ENCODE measurements at places on chromosomes 5 and 9.

- DNase-seq: no peak
Observed at GRCh38 chr5:35320029-35320428, 89.7 kb upstream of the PRLR start.

- DNase-seq: no peak
Observed at GRCh38 chr5:172089298-172090117, 83.1 kb upstream of the FBXW11 start.

DNA sequence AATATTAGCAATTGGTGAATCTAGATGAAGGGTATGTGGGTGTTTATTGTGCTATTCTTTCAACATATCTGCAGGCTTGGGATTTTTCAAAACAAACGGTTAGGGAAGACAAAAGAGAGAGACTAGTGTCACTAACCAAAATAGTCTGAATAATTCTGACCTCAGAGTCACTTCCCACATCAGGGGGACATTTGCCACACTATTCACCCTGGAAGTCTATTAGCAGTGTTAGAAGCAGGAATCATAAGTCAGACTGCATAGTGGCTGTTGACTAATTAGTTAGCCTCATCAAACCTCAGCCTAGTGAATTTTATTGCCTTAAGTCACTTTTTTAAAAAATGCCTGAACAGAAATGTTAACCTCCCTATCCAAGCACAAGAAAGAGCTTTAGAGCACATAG is 169.2 kb upstream of the RGMB start:
- no peak for DNase-seq

- no peak for DNase-seq
Observed at GRCh38 chr9:127399736-127400269, 2.8 kb downstream of the SLC2A8 start.

DNA sequence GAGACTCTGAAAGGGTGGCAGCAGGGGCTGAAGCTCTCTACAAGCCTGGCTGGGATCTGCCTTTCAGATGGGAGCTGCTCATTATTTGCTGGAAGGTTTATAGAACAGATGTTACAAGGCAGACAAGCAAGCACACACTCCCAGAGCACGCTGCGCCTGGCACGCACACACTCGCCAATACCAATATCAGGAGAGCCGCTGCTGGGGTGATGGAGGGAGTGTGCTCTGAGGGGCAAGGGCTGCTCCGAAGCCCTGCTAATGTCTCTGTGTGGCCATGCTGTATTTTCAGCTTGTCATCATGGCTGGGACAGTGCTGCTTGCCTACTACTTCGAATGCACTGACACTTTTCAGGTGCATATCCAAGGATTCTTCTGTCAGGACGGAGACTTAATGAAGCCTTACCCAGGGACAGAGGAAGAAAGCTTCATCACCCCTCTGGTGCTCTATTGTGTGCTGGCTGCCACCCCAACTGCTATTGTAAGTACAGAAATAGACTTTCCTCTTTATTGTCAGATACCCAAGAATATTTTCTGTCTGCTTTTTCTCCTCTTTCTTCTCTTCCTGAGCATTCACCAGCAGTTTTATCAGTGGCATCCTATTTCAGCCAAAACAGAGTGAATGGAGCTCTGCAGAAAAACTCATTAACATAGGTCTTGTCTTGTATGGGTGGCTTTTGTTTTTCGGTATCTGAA is 115.1 kb downstream of the BAAT start:
- DNase-seq: no peak

- no peak for DNase-seq
Observed at GRCh38 chr9:135712613-135713295, 10.8 kb downstream of the KCNT1 start.

DNA sequence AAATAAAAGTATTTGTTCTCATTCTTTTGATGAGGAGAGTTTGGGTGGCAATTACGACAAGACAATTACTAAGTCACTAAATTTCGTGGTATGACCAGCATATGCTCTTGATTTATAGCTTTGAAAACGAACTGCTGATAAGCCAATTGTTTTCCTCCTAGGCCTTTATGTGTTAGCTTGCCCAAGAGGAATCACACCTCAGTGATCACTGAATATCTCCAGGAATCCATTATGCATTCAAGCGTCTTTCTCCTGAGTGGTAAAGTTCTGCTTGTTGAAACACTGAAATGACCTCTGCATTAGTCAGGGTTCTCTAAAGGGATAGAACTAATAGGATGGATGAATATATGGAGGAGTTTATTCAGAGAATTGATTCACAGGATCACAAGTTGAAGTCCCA is 677.7 kb upstream of the MEF2C start:
- DNase-seq: no peak

DNA sequence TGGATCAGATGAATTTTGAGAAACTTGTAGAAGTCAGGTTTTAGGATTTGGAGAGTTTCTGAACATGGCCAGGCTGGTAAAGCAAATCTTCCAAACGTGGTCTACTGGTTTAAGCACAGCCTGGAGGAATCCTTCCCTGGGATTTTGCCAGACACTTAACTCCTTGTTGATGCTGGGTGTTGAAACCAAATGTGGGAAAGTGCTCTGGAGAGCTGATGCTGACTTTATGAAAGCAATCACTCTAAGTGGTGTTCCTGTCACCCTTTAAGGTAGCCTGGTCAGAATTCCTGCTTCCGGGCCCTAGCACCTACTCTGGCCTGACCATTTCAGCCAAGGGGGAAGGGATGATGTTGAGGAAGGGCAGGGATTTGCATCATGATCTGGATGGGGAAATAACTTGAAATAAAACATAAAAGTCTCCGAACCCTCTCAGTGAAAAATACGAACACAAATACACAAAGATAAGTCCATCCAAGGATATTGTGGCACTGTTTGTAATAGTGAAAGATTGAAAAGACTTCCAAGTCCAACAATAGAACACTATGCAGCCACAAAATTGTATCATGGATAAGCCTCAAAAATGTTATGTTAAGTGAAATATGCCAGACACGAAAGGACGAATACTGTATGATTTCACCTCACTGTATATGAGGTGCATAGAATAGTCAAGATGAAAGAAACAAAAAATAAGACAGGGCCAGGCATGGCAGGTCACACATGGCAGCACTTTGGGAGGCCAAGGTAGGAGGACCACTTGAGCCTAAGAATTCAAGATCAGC is 57.7 kb downstream of the PDE6A start:
- DNase-seq: no peak

GRCh38 chr5:156677963-156678362 is 172.1 kb upstream of the PPP1R2B start:
- DNase-seq: no peak

- DNase-seq: no peak
Observed at GRCh38 chr5:31442058-31442745, 89.7 kb downstream of the DROSHA start.

DNA sequence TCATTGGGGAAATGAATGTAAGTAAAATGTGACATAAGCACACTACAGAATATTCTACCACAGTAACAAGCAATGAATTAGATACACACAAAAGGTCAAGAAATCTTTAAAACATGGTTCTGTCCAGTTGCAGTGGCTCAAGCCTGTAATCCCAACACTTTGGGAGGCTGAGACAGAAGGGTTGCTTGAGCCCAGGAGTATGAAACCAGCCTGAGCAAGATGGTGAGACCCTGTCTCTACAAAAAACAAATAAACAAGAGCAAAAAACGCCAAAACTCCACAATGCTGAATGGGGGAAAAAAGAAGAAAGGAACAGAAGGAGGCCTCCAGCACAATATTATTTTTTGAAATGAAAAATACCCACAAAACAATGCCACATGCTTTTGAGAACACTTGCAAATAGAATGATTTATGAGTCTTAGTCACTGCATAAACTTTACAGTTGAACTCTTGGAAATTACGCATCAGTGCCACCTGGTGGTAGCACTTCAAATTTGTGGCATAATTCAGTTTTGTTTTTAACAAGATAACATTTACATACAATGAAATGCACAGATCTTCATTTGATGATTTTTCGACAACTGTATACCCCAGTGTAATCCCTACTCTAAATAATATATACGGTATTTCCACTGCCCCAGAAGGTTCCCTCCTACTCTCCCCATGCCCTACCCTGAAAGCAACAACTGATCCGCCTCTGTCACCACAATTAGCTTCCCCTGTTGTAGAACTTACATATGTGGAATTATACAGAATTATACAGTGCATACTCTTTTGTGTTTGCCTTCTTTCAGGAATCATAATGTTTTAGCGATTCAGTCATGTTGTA is 14.4 kb upstream of the SPINK4 start:
- peak; percentile 69 for DNase-seq

DNA sequence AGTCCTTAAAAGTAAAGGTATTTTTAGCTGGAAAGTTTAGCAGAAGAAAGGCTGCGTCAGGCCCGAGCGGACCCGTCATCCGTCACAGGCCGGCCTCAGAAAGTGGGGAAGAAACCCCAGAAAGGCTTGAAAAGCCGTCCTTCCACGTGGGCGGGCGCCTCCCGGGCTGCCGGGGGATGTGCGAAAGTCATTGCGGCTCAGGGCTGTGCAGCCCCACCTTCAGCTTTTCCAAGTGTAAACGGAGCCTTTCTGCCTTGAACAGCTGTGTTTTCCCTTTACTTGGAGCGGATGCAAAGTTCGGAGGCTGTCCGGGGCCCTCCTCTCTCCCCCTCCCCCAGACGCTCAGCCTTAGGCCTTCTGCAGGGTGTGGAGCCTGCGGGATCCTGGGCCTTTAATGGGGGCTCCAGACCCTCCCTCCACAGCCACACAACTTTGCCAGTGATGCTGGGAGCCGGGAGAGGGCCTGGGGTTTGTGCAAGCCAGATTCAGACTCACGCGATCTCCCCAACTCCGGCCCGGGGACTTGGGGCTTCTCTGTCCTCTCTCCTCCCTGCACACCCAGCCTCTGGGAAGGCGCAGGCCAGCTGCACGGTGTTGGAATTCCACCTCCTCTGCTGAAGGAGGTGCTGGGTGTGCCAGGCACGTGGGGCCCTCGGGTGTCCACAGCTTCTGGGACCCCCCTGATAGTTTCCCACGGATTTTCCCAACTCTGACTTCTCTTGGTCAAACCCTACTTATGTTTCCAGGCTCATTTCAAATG is 95.5 kb upstream of the RAPGEF1 start:
- no peak for DNase-seq

DNA sequence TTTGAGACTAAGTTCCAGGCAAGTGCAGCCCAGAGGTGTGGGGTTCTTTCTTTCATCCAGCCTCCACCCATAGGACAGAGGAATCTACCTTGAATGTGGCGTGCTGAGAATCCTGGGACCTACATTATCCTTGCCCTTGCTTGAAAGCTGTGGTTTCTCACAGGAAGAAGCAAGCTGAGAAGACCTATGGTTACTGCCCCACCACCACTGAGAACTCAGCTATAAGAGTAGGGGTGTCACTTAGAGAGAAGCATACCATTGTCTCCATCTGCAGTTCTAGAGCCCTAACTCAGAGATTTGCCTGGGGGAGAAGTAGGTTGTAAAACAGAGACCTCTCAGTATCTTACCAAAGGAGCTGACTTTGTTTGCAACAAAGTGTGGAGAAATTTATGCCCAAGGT is 72.4 kb downstream of the SV2C start:
- DNase-seq: no peak

GRCh38 chr5:4584982-4585381 is 555.1 kb upstream of the ADAMTS16 start:
- DNase-seq: no peak

- no peak for DNase-seq
Observed at GRCh38 chr5:53893626-53894025, 333.2 kb downstream of the NDUFS4 start.

DNA sequence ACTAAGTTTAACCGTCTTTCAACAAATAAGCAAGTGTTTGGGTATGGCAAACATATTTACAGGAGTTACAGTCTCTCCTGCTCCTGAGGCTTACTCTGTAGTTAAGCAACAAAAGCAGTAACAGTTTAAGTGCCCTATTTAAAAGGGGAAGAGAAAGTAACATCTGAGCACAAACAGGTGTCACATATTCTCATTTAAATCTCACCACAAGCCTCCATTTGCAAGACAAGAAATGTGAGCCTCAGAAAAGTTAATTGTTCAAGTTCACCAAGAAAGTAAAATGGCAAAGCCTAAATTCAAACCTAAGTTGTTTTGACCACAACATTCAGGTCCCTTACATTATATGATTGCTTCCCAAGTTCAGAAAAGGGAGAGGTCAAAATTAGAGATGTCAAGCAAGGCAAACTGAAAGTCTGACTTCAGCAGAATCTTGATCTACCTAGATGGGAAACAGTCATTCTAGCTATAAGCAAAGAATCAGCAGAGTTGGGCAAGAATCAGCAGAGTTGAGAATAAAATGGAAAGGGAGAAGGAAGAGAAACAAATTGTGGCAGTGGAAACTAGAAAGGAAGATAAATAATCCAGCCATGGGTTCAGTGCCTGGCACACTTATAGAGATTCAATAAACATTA is 93.4 kb downstream of the STRBP start:
- no peak for DNase-seq

- DNase-seq: peak; percentile 93
Observed at GRCh38 chr9:8733131-8733954, 933.8 kb upstream of the DMAC1 start.

GRCh38 chr9:136310273-136311030 is 6.6 kb upstream of the CCDC187 start:
- no peak for DNase-seq

DNA sequence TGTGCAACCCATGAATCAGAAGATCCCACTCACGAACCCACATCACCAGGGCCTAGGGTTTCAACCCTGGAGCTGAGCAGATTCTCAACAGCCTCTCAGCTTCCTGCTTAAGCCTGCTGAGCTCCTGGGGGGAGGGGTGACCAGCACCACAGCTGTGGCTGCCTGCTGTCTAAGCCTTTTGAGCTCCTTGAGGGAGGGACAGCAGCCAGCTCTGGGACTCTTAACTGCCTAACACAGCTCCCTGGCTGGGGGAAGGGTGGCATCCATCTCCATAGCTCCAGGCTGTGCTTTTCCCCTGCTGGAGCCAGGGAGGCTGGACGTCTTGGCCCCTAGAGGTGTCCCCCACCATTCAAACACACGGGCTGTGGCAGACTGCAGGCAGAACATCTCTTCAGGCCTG is 250.3 kb downstream of the DMAC1 start:
- no peak for DNase-seq

DNA sequence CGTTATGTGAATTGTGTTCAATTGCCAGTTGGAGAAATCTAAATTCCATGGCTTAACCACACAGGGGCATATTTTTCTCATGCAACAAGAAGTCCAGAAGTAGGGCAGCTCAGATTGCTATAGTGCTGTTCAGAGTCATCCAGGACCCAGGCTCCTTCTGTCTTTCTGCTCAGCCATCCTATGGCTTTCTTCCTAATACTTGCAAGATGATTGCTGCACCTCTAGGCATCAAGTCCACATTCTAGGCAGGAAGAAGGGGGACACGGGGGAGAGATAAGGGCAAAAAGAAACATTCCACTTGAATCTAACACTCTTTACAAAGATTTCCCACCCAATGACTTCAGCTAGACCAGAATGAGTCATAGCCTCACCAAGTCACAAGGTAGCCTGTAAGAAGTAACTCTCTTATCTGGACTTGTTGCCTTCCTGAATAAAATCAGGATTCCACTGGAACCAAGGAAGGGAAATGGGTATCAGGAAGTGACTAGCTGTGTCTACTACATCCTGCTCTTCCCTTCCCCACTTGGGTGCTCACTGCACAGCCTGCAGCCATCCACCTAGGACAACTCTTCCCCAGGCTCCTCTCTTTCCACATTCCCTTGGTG is 5.3 kb downstream of the ERAP2 start:
- no peak for DNase-seq

- DNase-seq: no peak
Observed at GRCh38 chr5:77204967-77205366, 5.5 kb upstream of the PDE8B start.

- DNase-seq: no peak
Observed at GRCh38 chr5:67878933-67879332, 336.6 kb upstream of the PIK3R1 start.

GRCh38 chr5:158811921-158812320 is 287.8 kb downstream of the EBF1 start:
- no peak for DNase-seq

Measured in NCI-H2081 (cell line).